ENCODE measurements at places on chromosomes 1 and 21.

- DNase-seq: no peak
Observed at GRCh38 chr1:184748740-184749139, 5.9 kb downstream of the EDEM3 start.

GRCh38 chr1:81915937-81916336 is 115.2 kb downstream of the ADGRL2 start:
- DNase-seq: no peak

DNA sequence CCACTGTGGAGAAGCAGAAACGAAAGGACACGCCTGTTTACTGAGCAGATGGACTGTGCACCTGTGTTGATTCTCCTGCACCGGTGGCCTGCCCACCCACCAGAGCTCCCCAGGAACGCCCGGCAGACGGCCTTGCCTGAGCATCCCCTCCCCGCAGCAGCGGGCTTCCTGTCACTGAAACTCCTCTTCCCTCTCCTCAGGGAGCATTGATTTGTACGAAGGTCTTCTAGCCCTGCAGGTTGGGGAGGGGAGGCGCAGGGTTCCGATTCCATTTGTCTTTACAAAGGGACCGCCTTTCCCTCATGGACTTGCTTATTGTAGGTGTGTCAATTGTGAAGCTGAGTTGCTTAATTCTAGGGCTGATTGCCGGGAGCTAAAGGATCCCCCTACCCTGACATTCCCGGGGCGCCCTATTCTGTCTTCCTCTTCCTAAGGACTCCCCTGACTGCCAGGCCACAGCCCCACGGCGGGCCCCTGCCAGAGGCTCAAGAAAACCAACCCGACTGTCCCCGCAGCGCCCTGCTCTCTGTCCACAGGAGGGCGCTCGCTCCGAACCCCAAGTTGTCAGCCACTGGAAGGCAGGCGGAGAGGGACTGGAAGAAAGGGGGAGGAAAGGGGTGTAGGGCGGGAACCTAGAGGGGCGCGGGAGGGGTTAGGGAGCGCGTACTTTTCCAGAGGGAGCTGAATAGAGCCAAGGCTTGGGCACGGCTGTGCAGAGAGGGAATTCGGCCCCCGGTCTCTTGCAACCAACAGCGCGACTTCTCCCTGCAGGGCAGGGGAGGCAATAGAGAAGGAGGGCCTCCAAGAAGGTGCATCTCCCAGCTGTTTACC is 2.8 kb downstream of the S100A6 start:
- DNase-seq: peak; percentile 62

DNA sequence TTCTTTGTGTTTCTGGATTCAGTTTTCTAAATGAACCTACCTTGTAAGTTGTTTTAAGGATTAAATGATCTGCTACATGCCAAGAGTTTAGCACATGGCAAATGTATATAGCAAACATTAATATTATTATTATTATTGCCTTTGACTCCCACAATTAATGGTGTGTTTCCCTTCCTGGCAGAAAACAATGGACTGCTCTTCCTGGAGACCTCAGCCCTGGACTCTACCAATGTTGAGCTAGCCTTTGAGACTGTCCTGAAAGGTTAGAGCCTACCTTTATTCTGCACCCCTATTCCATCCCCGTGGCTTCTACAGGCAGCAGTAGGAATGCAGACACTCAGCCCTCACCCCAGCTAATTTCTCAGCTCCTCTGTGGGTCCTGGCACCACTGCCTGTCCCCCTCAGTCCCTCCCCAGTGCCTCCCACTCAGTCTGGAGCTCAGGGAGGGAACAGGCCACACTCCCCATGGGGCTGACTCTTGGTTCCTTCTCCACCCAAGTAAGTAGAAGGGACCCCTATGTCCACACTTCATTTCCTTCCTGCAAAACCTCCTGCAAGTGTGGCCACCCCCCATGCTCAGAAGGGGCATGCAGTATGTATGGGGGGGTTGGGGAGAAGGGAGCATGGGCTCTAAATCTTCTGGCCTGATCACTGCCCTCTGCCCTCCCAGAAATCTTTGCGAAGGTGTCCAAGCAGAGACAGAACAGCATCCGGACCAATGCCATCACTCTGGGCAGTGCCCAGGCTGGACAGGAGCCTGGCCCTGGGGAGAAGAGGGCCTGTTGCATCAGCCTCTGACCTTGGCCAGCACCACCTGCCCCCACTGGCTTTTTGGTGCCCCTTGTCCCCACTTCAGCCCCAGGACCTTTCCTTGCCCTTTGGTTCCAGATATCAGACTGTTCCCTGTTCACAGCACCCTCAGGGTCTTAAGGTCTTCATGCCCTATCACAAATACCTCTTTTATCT is 8.8 kb downstream of the RAB25 start:
- DNase-seq: no peak

GRCh38 chr1:171581226-171581625 is 40.8 kb upstream of the MYOCOS start:
- DNase-seq: no peak

GRCh38 chr1:45407629-45408287 is 67.5 kb upstream of the MUTYH start:
- DNase-seq: no peak

DNA sequence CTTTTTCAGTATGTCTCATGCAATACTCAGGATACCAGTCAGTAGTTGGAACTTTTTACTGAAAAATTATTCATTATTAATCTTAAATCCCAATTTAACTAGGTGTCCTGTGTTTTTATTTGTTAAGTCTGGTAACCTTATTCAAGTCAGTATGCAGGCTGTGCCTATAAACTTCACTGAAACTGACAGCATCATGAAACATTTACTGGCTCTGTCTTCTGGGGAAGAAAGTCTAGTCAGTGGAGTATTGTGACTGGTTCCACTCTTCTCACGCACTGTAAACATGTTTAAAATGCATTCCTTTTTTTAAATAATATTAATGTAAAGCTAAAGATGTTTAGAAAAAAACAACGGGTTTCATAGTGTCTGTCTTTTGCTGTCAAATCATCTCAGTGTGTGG is 739.7 kb downstream of the LTN1 start:
- DNase-seq: no peak

GRCh38 chr1:85577419-85578320 is 2.9 kb upstream of the CCN1 start:
- DNase-seq: no peak

- no peak for DNase-seq
Observed at GRCh38 chr1:3943806-3944577, 43.9 kb upstream of the C1orf174 start.

- DNase-seq: no peak
Observed at GRCh38 chr1:94036730-94037129, 84.2 kb downstream of the ABCA4 start.

- DNase-seq: no peak
Observed at GRCh38 chr1:168623003-168623828, 46.8 kb downstream of the XCL1 start.

GRCh38 chr1:1353389-1354151 is 4.4 kb upstream of the DVL1 start:
- no peak for DNase-seq

DNA sequence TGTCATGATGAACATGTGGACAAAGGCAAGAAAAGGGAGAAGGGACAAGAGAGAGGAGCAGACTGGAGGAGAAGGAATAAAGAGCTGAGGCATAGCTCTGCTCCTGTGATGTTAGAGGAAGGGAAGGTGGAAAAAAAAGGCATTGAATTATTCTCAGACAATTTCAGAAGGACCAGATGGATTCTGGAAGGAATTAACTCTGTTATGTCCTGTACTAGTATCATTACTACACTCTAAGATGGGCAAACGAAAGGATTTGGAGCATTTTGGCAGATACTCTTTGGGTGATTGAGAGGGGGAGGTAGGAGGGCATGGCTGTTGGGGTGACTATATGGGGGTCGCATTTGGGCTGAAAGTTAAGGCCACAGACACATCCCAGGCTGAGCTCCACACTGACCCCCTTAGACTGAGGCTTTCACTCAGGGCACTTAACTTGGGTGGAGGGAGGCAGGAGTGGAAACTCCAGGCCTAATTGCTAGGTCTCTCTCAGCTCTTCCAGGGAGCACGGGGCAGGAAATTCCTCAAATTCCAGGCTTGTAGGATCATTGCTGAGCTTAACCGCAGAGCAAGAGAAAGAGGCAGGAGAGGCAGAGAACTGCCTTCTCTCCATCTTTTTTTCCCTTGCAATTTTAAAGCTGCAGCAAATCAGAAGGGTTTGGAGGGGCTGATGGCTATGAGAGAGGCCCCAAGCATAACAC is 25.9 kb downstream of the KIRREL1 start:
- DNase-seq: no peak

GRCh38 chr1:171828794-171829193 is 12.5 kb upstream of the DNM3 start:
- DNase-seq: no peak

- no peak for DNase-seq
Observed at GRCh38 chr1:63122079-63122478, 200.3 kb upstream of the FOXD3 start.

DNA sequence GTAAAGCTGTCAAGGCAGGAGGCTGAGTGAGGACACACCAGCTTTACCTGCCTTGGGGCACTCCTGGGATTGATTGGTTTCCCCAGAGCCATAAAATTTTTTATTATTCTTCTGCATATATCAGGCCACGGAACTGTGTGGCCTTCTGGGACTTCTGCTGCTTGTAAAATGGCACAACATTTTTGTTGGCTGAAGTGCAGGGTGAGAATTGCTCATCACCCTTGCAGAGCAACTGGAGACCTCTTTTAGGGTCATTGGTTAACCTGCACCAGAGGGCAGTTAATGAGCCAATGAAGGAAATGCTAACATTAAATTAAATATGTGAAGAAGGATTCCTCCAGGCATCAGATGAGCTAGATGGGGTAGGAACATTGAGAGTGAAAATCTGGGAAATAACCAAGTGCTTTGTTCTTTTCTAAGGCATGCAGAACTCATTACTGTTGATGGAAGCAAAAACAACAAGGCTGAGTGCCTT is 87.7 kb downstream of the LTN1 start:
- no peak for DNase-seq

DNA sequence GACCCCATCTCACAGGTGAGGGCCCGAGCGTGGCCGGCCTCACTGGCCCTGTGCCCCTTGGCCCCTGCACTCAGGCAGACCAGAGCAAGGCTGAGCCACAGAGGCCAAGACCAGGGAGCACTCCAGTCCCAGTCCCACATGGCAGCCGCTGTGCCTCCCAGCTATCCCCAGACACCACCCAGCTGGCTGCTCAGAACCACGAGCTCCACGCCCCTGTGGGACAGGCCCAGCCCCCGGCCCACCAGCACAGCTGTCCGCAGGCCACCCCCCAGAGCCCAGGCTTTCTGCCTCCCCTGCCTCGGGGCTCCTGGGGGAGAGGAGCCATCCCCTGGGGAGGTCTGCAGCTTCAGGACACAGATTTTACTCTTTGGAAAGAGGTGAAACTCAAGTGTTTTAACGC is 9.1 kb upstream of the C1QTNF12 start:
- no peak for DNase-seq

GRCh38 chr1:99772809-99773208 is 6.4 kb upstream of the FRRS1 start:
- no peak for DNase-seq

GRCh38 chr1:19971664-19972063 is 7.8 kb downstream of the PLA2G2A start:
- DNase-seq: no peak

GRCh38 chr1:38701088-38701487 is 158.5 kb downstream of the RRAGC start:
- no peak for DNase-seq

DNA sequence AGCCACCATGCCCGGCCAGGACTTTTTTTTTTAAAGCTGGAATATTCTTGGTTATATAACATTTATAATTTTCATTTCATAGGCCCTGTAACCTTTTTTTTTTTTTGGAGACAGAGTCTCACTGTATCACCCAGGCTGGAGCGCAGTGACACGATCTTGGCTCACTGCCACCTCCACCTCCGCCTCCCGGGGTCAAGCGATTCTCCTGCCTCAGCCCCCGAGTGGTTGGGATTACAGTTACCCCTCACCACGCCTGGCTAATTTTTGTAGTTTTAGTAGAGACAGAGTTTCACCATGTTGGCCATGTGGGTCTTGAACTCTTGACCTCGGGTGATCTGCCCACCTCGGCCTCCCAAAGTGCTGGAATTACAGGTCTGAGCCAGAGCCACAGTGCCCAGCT is 12.6 kb downstream of the ZYG11B start:
- DNase-seq: no peak

- no peak for DNase-seq
Observed at GRCh38 chr21:26587736-26588201, 14.7 kb upstream of the CYYR1 start.

DNA sequence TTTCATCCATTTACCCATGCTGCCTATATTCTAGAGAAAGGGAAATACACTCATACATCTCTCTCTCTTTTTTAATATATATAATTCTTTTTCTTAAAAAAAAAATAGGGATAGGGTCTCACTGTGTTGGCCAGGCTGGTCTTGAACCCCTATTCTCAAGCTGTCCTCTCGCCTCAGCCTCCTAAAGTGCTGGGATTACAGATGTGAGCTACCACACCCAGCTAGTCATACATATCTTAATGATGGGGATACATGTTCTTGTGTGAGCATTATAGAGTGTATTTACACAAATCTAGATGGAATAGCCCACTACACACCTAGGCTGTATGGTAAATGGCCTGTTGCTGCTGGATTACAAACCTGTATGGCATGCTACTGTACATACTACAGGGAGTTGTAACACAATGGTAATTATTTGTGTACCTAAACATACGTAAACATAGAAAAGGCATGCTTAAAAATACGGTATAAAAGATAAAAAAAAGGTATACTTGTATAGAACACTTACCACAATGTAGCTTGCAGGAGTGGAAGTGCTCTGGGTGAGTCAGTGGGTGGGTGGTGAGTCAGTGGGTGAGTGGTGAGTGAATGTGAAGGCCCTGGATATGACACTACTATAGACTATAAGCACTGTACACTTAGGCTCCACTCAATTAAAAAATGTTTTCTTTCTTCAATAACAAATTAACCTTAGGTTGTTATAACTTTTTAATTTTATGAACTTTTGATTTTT is 72.9 kb downstream of the IVNS1ABP start:
- DNase-seq: no peak

DNA sequence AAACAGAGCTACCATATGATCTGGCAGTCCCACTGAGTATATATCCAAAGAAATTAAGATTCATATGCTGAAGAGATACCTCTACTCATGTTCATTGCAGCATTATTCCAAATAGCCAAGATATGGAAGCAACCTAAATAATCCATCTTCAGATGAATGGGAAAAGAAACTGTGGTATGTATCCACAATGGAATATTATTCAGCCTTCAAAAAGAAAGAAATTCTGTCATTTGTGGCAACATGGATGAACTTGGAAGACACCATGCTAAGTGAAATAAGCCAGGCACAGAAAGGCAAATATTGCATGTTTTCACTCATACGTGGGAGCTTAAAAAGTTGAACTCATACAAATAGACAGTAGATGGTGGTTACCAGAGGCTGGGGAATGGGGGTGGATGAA is 47.8 kb downstream of the UBE4B start:
- no peak for DNase-seq

Data from activated T-helper 1 cell treated with Interleukin-2 at 50 U/mL for 16 hours (primary cell).